ENCODE measurements at places on chromosomes 3 and 15.

DNA sequence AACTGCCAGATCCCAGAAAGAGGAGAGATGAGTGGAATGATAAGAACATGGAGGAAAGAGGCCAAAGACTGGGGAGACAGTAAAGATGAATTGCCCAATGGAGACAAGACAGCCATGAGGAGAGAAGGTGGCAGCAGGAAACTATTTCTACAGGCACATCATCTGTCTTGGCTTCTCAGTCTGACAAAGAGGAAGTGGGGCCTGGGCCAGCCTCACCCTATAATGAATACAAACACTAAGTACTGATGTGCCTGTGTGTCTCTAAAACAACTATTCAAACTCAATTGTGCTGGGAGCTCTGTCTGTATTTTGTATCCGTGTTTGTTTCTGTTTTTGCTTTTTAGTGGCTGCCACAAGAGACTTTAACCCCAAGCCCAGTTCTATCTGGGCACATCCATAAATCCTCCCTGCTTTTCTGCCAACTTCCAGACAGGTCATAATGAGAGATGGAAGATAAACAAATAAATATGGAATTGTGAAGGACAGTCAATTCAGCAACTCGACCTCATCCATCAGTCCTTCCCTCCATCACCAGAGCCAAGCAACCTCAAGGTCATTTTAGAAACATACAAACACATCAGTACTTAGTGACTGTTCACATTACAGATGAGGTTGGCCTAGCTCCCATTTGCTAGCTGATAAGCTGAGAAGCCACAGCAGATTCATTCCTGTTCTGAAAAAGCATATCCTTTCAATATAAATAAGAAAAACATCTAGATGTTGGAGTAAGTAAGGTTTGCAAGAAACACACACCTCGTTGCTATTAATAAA lies 116.7 kb downstream of the CADPS start:
- DNase-seq = no peak

GRCh38 chr15:36682101-36682500 lies 102.7 kb downstream of the CDIN1 start:
- no peak for DNase-seq

DNA sequence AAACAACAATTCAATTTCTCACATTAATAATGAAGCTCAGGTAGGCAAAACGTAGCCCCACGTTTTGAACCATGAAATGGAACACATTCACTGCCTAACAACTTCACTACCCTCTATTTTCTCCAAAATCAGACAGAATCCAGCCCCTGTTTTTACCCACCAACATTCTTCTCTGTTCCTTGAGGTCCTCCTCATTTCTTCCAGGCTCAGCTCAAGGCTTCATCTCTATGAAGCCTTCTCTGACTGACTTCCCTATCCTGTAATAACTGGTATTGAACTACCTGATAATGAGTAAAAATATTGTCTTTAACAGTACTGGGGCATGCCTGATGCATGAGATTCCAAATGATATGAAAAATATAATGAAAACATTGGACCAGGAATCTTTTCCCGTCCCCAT lies 2.2 kb downstream of the TFRC start:
- DNase-seq = no peak

GRCh38 chr3:183698318-183698751 lies 738 bp downstream of the YEATS2 start:
- DNase-seq = no peak

DNA sequence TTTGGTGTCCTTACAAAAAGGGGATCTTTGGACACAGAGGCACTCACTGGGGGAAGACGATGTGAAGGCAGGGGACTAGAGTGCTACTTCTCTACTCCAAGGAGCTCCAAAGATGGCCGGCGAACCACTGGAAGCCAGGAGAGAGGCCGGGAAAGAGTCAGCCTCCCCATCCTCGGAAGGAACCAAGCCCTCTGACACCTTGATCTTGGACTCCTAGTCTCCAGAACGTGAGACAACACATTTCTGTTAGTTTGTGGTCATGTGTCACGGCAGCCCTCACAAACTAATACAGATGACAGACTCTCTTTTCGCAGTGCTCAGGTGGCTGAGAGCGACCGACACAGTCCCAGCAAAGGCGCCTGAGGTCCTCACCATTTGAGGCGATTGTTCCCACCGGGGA lies 24.4 kb upstream of the ATP2B2 start:
- no peak for DNase-seq

DNA sequence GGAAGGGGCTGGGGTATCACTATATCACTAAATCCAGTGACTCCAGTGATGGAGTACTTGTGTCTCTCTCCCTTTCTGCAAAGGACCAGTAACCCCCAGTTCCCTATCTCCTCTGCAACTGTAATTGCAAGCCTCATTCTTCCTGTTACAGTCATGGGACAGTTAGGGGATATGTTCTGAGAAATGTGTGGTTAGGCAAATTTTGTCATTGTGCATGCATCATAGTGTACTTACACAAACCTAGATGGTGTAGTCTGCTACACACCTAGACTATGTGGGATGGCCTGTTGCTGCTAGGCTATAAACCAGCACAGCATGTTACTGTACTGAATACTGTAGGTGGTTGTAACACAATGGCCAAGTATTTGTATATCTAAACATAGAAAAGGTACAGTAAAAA lies 2.2 kb downstream of the VPS8 start:
- DNase-seq = no peak

DNA sequence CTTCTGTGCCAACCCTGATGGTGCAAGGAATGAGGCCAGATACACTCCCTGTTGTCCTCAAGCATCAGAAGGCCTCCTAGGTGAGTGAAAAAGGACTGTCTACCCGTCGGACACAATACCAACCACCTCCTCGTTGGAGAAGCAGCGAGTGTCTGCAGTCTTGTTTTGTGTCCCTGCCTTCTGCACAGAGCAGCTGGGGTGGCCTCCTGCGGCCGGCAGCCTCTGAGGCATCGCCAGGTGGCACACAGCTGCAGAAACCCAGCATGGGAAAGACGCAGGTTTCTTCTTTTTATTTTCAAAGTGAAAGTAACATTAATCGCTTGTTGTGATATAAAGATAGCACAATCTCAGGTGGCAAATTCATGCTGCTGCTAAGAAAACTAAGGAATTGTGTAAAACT lies 509.9 kb downstream of the OCA2 start:
- DNase-seq = no peak

DNA sequence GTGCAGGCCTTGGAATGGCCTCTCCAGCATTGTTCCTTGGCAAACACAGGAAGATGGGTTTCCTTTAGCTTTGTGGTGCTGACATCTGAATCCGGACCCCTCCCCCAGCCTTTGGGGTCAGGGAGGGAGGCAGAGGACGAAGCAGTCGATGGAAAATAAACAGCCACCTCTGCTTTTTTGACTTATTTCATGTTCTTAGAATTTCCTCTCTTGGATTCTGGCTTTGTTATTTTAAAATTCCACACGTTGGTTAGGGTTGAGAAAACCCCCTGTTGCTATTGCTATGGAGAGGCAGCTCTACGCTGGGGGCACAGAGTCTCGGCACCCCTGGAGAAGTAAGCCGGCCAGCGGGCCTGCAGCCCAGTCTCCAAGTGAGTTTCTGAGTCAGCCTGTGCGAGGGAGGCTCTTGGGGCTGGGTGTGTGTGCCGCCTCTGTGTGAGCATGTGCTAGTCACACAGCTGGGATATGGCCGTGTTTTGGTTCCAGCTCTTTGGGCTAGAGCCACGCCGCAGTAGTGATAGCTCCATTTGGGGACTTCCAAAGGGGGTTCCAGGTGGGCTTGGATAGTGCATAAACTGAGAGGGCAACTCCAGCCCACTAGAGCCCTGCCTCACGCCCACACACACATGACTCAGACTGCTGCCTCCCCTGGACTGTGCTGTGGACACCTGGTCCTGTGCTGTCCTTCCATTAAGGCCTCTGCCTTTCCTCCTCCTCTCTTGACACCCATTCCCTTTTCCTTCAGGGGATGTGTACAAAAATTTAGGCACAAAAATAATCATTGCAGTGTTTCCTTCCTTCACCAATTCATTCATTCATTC lies 58.8 kb downstream of the AMOTL2 start:
- DNase-seq = no peak

GRCh38 chr15:41827290-41827879 lies 507 bp upstream of the JMJD7 start:
- DNase-seq = no peak

GRCh38 chr3:46811615-46812236 lies 51.5 kb downstream of the MYL3 start:
- DNase-seq = no peak

GRCh38 chr3:190696777-190697501 lies 165.6 kb downstream of the GMNC start:
- DNase-seq = no peak

- no peak for DNase-seq
Measured at GRCh38 chr3:60178931-60179653, 1072.2 kb downstream of the FHIT start.

DNA sequence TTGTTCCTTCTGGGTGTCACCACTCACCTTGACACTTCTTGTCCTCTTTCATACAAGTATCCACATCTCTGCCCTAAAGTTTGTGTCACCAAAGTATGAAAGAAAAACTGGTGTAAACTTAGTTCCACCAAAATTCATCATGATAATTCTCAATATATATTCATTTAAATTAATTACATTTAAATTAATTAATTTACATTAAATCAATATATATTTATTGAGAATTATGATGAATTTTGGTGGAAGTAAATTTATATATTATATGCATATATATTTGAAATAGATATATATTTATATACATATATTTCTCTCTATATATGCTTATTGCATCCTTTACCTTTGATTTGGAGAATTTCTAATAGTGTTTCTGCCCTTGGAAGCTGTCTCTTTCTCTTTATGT lies 828.3 kb downstream of the PDCD6IP start:
- DNase-seq = no peak

- DNase-seq = no peak
Measured at GRCh38 chr3:195015021-195015420, 255.9 kb downstream of the XXYLT1 start.

DNA sequence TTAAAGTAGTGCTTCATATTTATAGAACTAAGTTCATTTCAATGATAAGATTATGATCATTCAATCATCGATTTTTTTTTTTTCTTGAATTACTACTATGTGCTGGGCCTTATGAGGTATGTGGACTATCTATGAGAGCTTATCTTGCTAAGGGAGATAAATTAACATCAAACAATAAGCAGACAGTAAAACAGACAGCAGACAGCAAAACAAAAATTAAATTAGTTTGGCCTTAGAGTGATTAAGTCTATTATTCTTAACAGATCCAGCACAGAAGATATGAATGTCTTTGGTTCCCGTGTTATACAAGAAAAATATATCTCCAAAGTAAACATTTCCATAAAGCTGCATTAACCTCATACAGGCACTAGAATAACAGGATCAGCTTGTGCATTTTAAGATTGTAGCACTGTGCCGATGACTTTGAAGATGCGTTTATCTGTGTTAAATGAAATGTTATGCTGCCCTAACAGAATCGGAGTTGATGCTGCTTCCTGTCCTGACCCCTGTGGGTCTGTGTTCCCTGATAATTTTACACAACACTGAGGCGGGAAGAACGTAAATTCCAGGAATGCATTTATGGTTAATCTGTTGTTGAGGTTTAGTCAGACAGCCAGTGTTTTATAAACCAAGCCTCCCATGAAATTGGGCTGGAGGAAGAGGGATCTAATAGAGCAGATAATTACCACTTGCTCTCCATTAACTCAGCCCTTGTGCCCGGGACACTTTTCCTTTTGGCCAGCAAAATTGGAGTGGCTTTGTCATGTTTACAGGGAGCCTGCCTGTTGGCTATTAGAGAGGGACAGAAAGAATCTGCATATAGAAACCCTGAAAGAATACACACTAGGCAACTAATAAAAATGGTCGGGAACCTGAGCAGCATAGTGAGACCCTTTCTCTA lies 80.8 kb downstream of the GHSR start:
- no peak for DNase-seq

DNA sequence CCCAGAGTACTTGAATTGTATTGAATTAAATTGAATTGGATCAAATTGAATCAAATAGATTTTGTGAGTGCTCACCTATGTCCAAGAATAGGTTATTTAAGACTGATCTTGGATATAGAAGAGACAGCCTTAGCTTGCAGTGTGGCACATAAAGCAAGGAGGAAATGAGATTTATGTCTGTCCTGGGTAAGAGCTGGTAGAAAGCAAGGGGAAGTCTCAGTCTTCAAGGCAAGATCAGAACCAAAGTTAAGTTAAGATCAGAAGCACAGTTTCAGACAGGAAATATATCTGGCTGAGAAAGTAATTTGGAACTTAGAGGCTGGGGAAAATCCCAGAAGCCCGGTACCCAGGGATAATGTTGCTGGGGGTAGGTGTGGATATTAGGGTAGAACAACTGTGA lies 244.4 kb upstream of the ARPP21 start:
- DNase-seq = no peak

DNA sequence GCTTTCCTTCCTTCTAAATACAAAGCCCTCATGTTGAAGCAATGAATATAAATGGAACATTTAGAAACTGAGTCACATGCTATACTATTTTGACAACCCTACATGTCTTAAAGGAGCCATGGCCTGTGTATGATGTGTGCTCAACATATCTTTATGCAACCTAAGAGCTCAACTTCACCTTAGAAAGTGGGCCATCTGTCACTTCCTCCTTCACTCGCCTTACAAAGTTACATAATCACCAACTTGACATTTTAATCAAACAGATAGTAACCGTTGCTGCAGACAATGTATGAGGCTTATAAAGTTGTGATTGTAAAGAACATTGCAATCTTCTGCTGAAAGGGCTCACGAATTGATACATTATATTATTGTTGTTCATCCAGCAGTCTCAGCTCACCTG lies 163.6 kb downstream of the SERPINI1 start:
- DNase-seq = no peak

DNA sequence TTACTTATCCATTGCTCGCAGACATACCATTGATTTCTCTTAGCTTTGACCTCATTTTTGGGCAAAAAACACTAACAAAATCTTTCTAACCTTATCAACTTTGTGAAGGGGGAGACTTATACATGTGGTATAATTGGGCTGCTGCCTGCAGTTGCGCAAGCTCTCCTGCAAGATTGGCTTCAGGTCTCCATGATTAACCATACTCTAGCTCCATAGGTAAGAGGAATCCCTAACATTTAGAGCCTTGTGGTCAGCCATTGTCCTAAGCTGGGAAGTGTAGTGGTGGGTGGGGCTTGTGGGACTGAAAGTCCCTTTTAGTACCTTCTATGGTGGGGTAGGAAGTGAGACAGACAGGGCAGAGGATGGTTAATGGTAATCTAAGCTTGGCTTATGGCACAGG lies 179.6 kb upstream of the THRB start:
- DNase-seq = no peak

- no peak for DNase-seq
Measured at GRCh38 chr15:99385865-99386264, 134.6 kb downstream of the LRRC28 start.

DNA sequence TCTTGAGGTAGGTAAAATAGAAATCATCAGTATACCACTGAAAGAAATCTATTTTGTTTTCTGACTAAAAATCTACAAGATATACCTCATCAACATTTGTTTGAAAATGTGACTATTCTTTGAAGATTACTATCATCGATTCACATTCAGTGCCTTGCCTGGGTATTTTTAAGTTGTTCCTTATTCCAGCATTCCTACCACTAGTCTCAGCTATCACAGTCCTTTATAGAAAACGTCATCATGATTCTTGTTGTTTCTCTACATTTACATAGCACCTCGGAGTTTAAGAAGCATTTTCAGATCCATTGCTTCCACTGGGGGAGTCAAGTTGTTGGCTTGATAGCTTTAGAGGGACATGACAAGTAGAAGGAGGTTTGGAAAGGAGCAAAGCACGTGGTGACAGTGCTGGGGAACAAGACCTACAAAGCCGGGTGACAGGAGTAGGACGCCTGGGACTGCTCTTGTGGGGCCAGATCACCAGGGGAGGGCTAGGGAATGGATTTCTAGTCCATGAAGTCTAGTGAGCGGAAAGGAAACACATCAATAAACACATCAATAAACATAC lies 61.5 kb downstream of the HES1 start:
- no peak for DNase-seq

All from GDM1 (cell line).